ENCODE measurements at places on chromosomes 5 and 9. TPM values are rescaled to one million over a fixed set of nuclear protein-coding genes. Genes with fewer than 3 reads are reported as not detected.

LHX6 gene
- polyA plus RNA-seq = 0.02 TPM

INSL4 gene
- not detected for polyA plus RNA-seq

CCNJL gene
- 6.6 TPM for polyA plus RNA-seq

GPR150 gene
- polyA plus RNA-seq = 0.06 TPM

FRMD3 gene
- polyA plus RNA-seq = 1.3 TPM

INSL6 gene
- polyA plus RNA-seq = not detected

PCDHGB2 gene
- polyA plus RNA-seq = 4.5 TPM

PCDHA12 gene
- polyA plus RNA-seq = 0.54 TPM

ZBTB34 gene
- 4.1 TPM for polyA plus RNA-seq

GRCh38 chr9:75013735-75014134 is 14.4 kb downstream of the CARNMT1 start:
- peaks cover 14% of the 10 kb centered on the region for H3K36me3 ChIP-seq
- H3K27ac ChIP-seq = no peak overlapping the region
- no peak for DNase-seq
- H3K27me3 ChIP-seq = no peaks in the 10 kb centered on the region
- H3K4me1 ChIP-seq = no peaks in the 10 kb centered on the region

DNA sequence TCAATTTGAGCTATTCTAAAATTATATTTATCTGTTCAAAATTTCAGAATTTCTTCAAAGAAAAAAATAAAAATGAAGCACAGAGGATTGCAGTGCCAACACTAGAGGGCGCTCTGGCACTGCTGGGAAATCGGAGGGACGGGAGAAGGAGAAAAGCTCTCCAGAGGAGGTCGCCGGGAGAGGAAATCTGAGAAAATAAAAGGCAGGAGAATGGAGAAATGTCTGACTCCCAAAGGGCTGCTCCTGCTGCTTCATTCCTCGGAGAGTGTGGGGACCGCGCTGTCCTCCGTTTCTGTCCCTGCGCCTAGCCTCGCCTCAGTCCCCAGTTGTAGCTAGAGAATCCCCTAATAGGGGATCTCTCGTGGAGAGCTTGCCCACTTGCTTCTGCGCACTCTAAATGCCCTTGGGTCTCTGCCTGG is 40.0 kb upstream of the ARSB start:
- H3K4me1 ChIP-seq = no peaks in the 10 kb centered on the region
- H3K27ac ChIP-seq = no peak overlapping the region
- DNase-seq = peak; percentile 56
- peak overlapping the region; percentile 37 for H3K4me3 ChIP-seq

DNA sequence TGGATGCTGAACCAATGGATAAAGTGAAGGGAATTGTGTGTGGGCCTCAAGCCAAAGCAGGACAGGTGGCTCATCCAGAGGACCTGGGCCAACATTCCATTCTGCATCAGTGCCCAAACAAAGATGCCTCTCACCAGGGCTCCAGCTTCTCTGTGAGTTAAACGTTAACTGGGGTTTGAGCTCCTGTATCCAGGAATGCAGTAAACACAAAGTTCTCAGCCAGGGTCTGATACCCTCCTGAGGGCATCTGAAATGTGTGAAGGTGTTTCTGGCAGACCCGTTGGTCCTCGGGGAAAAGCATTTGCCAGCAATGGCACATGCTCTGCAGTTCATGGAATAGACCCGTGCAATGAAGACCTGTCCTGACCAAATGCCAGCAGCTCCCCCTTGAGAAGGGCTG is 33.9 kb upstream of the AOPEP start:
- H3K27ac ChIP-seq = peak overlapping the region; percentile 93
- H3K27me3 ChIP-seq = no peaks in the 10 kb centered on the region
- DNase-seq = no peak

- H3K4me1 ChIP-seq = no peaks in the 10 kb centered on the region
- no peak overlapping the region for H3K4me3 ChIP-seq
- H3K27me3 ChIP-seq = no peaks in the 10 kb centered on the region
- DNase-seq = no peak
Observed at GRCh38 chr5:179226696-179227095, 118.6 kb downstream of the ADAMTS2 start.

- H3K4me3 ChIP-seq = no peak overlapping the region
- DNase-seq = no peak
- no peaks in the 10 kb centered on the region for H3K27me3 ChIP-seq
- peaks cover 22% of the 10 kb centered on the region for H3K4me1 ChIP-seq
- H3K27ac ChIP-seq = no peak overlapping the region
Observed at GRCh38 chr5:38601133-38601862, 44.9 kb upstream of the LIFR start.

- H3K4me3 ChIP-seq = no peak overlapping the region
- DNase-seq = no peak
- no peaks in the 10 kb centered on the region for H3K36me3 ChIP-seq
Observed at GRCh38 chr5:42321785-42322184, 101.5 kb upstream of the GHR start.

DNA sequence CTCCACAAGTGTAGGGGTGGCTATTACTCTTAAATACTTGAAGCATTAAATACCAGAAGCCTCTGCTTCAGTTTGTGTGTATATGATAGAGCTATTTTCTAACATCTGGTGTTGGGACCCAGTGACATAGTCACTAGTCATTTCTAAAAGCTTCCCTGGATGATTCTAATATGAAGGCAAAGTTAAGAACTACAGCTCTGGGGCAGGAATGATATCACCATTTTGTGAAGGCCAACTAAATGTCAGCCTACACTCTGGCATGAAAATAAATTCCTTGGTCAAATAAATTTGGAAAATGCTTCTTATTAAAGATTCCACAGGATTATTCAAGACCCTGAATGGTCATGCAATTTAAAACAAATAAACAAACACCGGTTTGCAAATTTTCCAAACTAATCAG is 197.7 kb downstream of the PLK2 start:
- H3K27ac ChIP-seq = no peak overlapping the region
- H3K4me1 ChIP-seq = no peaks in the 10 kb centered on the region
- no peaks in the 10 kb centered on the region for H3K36me3 ChIP-seq
- DNase-seq = no peak
- H3K4me3 ChIP-seq = no peak overlapping the region

GRCh38 chr5:116291271-116291670 is 206.4 kb downstream of the COMMD10 start:
- no peaks in the 10 kb centered on the region for H3K4me1 ChIP-seq
- no peak overlapping the region for H3K27ac ChIP-seq

- no peaks in the 10 kb centered on the region for H3K27me3 ChIP-seq
- no peaks in the 10 kb centered on the region for H3K4me1 ChIP-seq
- H3K27ac ChIP-seq = no peak overlapping the region
- no peak overlapping the region for H3K4me3 ChIP-seq
Observed at GRCh38 chr5:171750311-171750788, 35.3 kb upstream of the SMIM23 start.

DNA sequence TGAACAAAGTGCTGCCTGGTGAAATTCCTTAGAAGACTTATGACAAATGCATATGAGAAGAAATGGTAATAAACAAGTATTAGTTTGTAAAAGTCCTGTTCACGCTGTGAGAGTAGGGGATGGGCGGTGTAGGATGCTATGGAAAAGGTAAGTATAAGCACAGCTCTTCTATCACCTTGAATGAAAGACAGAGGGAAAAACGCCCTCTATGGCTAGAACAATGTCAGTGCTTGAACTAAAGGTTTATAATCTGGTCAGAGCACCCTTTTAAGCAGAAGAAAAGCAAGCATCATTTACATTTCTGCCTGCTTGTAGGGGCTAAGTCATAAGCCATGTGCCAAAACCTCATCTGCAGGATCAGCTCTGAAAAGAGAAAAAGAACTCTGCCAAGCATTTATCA is 115.2 kb downstream of the LHFPL2 start:
- no peak for DNase-seq
- H3K4me3 ChIP-seq = no peak overlapping the region
- no peaks in the 10 kb centered on the region for H3K27me3 ChIP-seq
- H3K27ac ChIP-seq = peak overlapping the region; percentile 97

DNA sequence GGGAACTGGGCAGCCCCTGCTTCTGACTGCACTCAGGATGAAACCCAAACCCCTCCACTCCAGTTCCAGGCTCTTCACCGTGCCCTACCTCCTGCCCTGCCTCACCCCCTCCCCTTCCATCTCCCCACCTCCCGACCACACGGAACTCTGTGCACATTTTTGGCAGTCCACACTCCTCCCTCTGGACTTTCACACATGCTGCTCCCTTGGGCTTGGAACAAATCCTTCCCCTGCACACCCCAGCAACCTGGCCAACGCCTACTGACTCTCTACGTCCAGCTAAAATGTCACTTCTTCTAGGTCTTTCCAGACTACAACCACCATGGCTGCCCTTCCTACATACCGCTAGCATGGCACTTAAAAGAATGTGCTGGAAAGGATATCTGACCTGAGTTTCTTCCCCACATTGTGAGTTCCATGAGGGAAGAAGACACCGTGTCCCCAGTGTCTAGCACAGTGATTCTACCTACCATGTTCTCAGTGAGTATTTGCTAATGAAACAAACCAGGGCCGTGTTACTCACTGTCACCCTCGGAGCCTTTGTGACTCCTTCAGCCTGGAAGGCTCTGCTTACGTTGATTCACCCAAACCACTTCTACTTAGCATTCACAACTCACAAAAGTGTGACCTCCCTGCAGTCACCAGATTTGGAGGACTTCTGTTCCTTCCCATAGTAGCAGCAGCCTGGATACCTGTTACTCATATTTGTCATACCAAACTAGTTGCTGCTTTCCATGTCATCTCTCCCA is 18.7 kb downstream of the RETREG1 start:
- no peaks in the 10 kb centered on the region for H3K27me3 ChIP-seq
- H3K36me3 ChIP-seq = no peaks in the 10 kb centered on the region
- no peak overlapping the region for H3K4me3 ChIP-seq
- DNase-seq = no peak
- no peaks in the 10 kb centered on the region for H3K4me1 ChIP-seq

- no peak overlapping the region for H3K27ac ChIP-seq
- no peaks in the 10 kb centered on the region for H3K36me3 ChIP-seq
- H3K4me3 ChIP-seq = no peak overlapping the region
- DNase-seq = peak; percentile 30
- no peaks in the 10 kb centered on the region for H3K27me3 ChIP-seq
Observed at GRCh38 chr9:129402931-129403778, 217.7 kb downstream of the C9orf50 start.

GRCh38 chr9:84969736-84970135 is 300.2 kb downstream of the NTRK2 start:
- no peaks in the 10 kb centered on the region for H3K4me1 ChIP-seq
- H3K4me3 ChIP-seq = no peak overlapping the region
- no peaks in the 10 kb centered on the region for H3K36me3 ChIP-seq
- H3K27ac ChIP-seq = no peak overlapping the region
- no peaks in the 10 kb centered on the region for H3K27me3 ChIP-seq

- H3K4me1 ChIP-seq = peaks cover 8% of the 10 kb centered on the region
- no peaks in the 10 kb centered on the region for H3K27me3 ChIP-seq
- DNase-seq = peak; percentile 48
- H3K27ac ChIP-seq = no peak overlapping the region
- H3K36me3 ChIP-seq = no peaks in the 10 kb centered on the region
- H3K4me3 ChIP-seq = no peak overlapping the region
Observed at GRCh38 chr5:41721516-41721915, 148.7 kb downstream of the OXCT1 start.

DNA sequence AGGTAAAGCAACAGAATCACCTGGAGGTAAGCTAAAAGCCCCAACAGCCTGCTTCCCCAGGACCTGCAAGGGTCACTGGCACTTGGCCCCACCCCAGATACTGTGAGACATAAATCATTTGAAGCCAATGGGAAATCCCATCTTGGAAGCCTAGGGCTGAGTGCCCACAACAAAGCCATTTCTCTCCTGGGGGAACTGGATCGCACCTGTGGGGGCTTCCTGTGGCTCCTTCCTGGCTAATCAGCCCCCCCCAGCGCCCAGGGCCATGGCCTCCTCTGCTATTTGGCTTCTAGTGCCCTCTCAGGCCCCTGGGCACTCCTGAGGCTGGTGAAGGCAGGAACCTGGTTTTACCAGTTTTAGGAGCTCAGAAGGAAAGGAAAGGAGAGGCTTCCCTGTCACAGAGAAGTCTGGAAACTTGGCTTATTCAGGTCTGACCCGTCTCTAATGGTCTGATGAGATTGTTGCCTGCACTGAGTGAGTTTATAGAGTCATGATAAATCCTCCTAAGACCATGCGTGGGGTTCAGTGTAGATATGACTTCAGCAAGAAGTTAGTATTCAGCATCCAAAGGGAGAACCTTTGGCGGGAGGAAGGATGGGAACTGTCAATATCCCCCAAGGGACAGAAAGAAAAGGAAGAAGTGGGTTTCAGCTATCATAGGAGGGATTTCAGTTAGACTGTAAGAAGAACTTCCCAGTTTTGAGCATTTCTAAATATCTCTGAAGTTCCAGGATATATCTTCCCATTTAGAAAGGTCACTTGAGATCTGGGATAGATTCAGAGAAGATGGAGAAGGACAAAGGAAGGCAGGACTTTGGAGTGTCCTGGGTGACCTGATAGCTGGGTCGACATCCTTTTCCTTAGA is 1.2 kb downstream of the KCNMB1 start:
- H3K4me3 ChIP-seq = no peak overlapping the region
- no peak for DNase-seq
- peaks cover 12% of the 10 kb centered on the region for H3K27me3 ChIP-seq
- peaks cover 7% of the 10 kb centered on the region for H3K4me1 ChIP-seq

DNA sequence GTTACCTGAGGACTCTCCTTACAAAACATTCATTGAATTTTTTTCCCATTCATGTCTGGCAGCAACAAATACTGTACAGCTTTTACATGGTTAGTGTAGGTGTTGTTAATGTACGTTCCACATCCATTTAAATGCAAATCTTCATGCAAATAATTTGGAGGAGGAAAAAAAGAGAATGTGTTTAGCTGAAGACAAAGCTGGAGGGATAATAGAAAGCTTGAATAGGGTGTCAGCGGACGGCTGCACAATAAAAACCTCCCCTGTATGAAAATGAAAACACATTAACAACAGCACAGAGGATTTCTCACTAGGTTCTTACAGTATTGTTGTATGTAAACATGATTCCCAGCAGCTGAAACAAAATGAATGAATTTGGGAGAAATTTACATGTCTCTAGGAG is 231.5 kb downstream of the ZNF608 start:
- no peak overlapping the region for H3K27ac ChIP-seq
- no peak overlapping the region for H3K4me3 ChIP-seq
- no peaks in the 10 kb centered on the region for H3K4me1 ChIP-seq
- no peak for DNase-seq

GRCh38 chr5:157342822-157343402 is 77.0 kb downstream of the CYFIP2 start:
- no peaks in the 10 kb centered on the region for H3K4me1 ChIP-seq
- H3K27me3 ChIP-seq = no peaks in the 10 kb centered on the region
- H3K36me3 ChIP-seq = no peaks in the 10 kb centered on the region
- DNase-seq = peak; percentile 62

GRCh38 chr9:21806644-21807043 is 4.2 kb downstream of the MTAP start:
- H3K36me3 ChIP-seq = peaks cover 17% of the 10 kb centered on the region
- no peak for DNase-seq
- no peaks in the 10 kb centered on the region for H3K4me1 ChIP-seq
- H3K27ac ChIP-seq = no peak overlapping the region
- no peaks in the 10 kb centered on the region for H3K27me3 ChIP-seq
- H3K4me3 ChIP-seq = no peak overlapping the region

GRCh38 chr5:119666542-119666941 is 37.2 kb downstream of the FAM170A start:
- H3K4me3 ChIP-seq = no peak overlapping the region
- DNase-seq = no peak
- no peak overlapping the region for H3K27ac ChIP-seq

Measured in SK-N-SH (cell line).